ENCODE measurements at places on chromosomes 6 and 20. TPM values are rescaled to one million over a fixed set of nuclear protein-coding genes. Genes with fewer than 3 reads are reported as not detected.

GRCh38 chr20:49999329-49999728 is 16.5 kb downstream of the SNAI1 start:
- DNase-seq: no peak

TMC2 gene
- not detected for total RNA-seq

RIPPLY2 gene
- 2.1 TPM for total RNA-seq

- DNase-seq: no peak
These were observed 892.5 kb upstream of the EYS start for GRCh38 chr6:66599541-66599940.

GRCh38 chr20:40459299-40459698 is 229.7 kb downstream of the MAFB start:
- DNase-seq: no peak

Measured in WTC11 (cell line).